Activated CD4-positive, alpha-beta memory T cell treated with anti-CD3 and anti-CD28 coated beads, Interleukin-2, amount 10 ng/mL, durations not matched to agents 7 days and 5 days (primary cell): ENCODE measurements at places on chromosomes 3 and 15.

- no peaks in the 10 kb centered on the region for H3K4me1 ChIP-seq
- no peaks in the 10 kb centered on the region for H3K36me3 ChIP-seq
- H3K4me3 ChIP-seq = no peak overlapping the region
- no peak overlapping the region for H3K27ac ChIP-seq
- H3K27me3 ChIP-seq = peaks cover 12% of the 10 kb centered on the region
- DNase-seq = no peak
Observed at GRCh38 chr15:78840661-78841375, 29.6 kb upstream of the ADAMTS7 start.

- no peak overlapping the region for H3K27ac ChIP-seq
- H3K4me1 ChIP-seq = peaks cover 9% of the 10 kb centered on the region
- H3K4me3 ChIP-seq = no peak overlapping the region
Observed at GRCh38 chr3:157438194-157438730, 1.6 kb downstream of the PTX3 start.

GRCh38 chr3:28915741-28916500 is 364.9 kb upstream of the RBMS3 start:
- H3K4me1 ChIP-seq = peaks cover 4% of the 10 kb centered on the region
- no peak for DNase-seq
- H3K36me3 ChIP-seq = no peaks in the 10 kb centered on the region

GRCh38 chr3:177916461-177916860 is 619.8 kb upstream of the KCNMB2 start:
- no peak for DNase-seq
- H3K4me1 ChIP-seq = no peaks in the 10 kb centered on the region
- H3K4me3 ChIP-seq = no peak overlapping the region
- H3K27ac ChIP-seq = no peak overlapping the region

DNA sequence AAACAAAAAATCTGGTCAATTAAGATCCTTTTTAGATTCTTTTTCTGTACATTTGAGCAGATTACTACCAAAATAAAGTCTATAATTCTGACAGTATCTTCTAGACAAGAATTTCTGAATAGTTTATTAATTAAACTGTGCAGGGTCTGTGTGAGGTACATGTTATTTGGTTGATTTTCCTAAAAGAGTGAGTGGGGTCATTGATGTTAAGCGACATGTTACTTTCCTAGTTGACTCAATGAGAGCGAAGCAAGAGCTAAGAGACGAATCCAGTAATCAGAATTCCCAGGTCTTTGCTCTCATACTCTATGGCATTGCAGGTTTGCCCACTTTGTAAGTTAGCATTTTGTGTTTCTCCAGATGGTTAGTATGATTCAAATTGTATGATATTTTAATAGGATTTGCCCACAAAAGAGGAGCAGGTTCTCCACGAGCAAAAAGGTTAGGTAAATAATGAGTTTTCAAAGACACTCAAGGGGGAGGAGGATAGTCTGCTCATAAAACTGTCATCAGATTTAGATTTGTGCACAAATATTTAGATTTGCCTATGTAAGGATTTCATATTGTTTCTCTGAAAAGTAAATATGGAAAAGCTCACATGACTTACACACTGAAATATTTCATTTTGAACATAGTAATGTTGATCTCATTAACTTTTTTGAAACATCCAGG is 217.2 kb upstream of the CGNL1 start:
- peaks cover 5% of the 10 kb centered on the region for H3K4me1 ChIP-seq
- DNase-seq = no peak
- no peaks in the 10 kb centered on the region for H3K27me3 ChIP-seq
- no peak overlapping the region for H3K4me3 ChIP-seq
- H3K27ac ChIP-seq = no peak overlapping the region

GRCh38 chr3:71565976-71566375 is 17.6 kb downstream of the FOXP1 start:
- no peaks in the 10 kb centered on the region for H3K27me3 ChIP-seq
- H3K4me3 ChIP-seq = no peak overlapping the region
- peaks cover 3% of the 10 kb centered on the region for H3K36me3 ChIP-seq
- H3K27ac ChIP-seq = no peak overlapping the region
- H3K4me1 ChIP-seq = peaks cover 2% of the 10 kb centered on the region

GRCh38 chr3:150710097-150710496 is 6.4 kb upstream of the ERICH6 start:
- H3K4me1 ChIP-seq = peaks cover 7% of the 10 kb centered on the region
- H3K27ac ChIP-seq = no peak overlapping the region
- H3K4me3 ChIP-seq = no peak overlapping the region
- peaks cover 17% of the 10 kb centered on the region for H3K27me3 ChIP-seq
- DNase-seq = no peak

DNA sequence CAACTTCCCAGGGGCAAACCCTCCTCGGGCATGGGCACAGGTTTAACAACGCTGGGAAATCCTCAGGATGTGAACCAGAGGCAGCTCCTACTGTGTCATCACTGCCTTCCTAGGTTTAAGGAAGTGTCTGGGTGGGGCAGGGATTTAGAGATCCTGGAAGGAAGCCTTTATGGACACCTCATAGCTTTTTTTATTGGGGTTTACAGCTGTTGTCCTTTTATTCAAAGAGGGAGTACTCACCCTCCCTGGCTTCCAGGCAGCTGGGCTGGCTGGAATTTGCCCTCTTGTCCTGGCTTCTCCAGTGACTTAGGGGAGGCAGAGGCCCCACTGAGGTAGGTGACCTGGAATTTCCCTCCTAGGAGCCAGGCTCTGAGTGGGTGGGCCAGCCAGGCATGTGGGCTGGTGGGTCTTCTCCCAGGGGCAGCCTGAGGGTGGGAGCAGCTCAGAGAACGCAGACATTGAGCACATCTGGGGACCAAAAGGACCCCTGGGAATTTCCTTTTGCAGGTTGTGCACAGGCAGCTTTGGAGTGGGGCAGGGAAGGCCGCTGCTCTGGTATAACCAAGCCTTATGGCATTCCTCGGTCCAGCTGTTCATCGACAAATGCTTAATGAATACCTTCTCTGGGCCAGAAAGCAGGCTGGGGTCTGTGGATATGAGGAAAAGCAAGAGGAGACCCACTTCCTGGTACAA is 13.5 kb upstream of the FAM3D start:
- peaks cover 26% of the 10 kb centered on the region for H3K27me3 ChIP-seq
- DNase-seq = no peak
- no peak overlapping the region for H3K27ac ChIP-seq
- no peaks in the 10 kb centered on the region for H3K36me3 ChIP-seq

- no peak overlapping the region for H3K27ac ChIP-seq
- no peaks in the 10 kb centered on the region for H3K36me3 ChIP-seq
- H3K4me3 ChIP-seq = no peak overlapping the region
- no peak for DNase-seq
Observed at GRCh38 chr3:63159764-63160163, 118.3 kb upstream of the SYNPR start.

GRCh38 chr15:87687523-87687870 is 569.0 kb downstream of the NTRK3 start:
- H3K27ac ChIP-seq = no peak overlapping the region
- no peak overlapping the region for H3K4me3 ChIP-seq
- no peak for DNase-seq

GRCh38 chr3:108099679-108100428 is 9.0 kb upstream of the CD47 start:
- peak overlapping the region; percentile 61 for H3K27ac ChIP-seq
- peak; percentile 38 for DNase-seq
- H3K4me3 ChIP-seq = no peak overlapping the region
- H3K4me1 ChIP-seq = peaks cover 26% of the 10 kb centered on the region
- no peaks in the 10 kb centered on the region for H3K36me3 ChIP-seq

GRCh38 chr3:53885239-53885638 is 3.3 kb upstream of the ACTR8 start:
- no peak for DNase-seq
- H3K4me3 ChIP-seq = no peak overlapping the region
- no peak overlapping the region for H3K27ac ChIP-seq

GRCh38 chr3:101340591-101340990 is 20.2 kb upstream of the IMPG2 start:
- no peak for DNase-seq
- H3K4me3 ChIP-seq = no peak overlapping the region
- H3K36me3 ChIP-seq = peaks cover 41% of the 10 kb centered on the region
- H3K27ac ChIP-seq = no peak overlapping the region

GRCh38 chr3:53457068-53457467 is 37.3 kb upstream of the CACNA1D start:
- H3K4me3 ChIP-seq = no peak overlapping the region
- peaks cover 21% of the 10 kb centered on the region for H3K27me3 ChIP-seq
- no peaks in the 10 kb centered on the region for H3K36me3 ChIP-seq

DNA sequence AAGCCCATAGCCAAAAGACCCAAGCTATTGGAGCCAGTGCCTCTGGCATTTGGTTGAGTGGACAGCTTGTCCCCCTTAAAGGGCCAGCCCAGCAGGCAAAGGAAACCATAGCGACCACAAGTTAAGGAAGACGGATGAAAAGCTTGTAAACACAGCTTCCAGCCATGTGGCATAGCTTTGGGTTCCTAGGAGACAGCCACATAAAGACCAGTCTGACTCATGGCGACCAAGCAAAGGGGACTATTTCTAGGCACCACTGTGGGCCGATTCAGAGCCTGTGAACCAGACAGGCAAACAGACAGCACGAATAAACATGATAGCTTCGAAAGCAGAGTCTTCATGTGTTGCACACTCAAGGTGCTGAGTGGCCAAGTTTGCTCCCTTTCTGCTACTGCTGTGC is 30.5 kb upstream of the SRGAP3 start:
- no peak overlapping the region for H3K4me3 ChIP-seq
- no peak overlapping the region for H3K27ac ChIP-seq
- DNase-seq = no peak
- no peaks in the 10 kb centered on the region for H3K36me3 ChIP-seq
- H3K4me1 ChIP-seq = no peaks in the 10 kb centered on the region

DNA sequence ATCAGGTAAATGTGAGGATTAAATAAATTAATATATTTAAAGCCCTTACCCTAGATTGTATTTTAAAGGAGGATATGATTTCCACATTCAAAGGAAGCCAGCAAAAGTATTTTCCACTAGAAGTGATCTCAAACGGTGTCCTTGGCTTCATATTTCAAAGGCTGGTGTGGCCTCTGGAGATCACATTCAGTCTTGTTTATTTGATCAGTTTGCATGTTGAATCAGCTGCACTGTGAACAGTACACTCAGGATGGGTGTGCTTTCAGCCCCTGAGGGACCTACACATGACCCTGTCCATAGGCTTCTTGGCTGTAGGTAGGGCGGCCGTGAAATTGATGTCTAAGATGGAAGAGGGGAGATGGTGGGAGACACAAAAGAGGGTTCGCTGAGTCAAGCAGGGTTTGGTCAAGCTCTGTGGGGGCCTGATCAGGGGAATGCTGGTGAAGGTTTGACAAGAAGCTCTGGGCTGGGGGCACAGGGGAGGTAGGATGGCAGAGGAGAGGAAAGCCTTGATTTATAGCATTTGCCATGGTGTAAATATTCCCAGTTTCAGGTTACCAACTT is 21.9 kb downstream of the CYP8B1 start:
- H3K36me3 ChIP-seq = no peaks in the 10 kb centered on the region
- no peak overlapping the region for H3K27ac ChIP-seq
- no peak overlapping the region for H3K4me3 ChIP-seq
- DNase-seq = no peak

DNA sequence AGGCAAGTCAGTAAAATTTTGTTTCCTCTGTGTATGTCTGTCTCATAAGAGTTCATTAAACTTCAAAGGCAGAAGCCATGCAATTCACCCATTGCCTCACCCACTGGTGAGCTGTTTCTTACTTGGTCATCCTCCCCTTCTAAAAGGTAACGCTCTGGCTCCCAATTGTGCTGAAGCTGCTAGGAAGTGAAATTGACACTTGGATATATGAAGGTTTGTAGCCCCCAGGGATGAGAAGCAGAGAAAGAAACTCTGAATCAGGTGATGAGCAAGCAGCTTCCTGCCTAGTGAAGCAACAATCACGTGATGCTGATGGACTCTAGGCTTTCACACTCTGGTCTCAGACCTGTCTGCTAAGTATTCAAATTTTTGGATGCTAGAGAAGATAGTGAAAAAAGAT is 70.7 kb downstream of the CD200R1L start:
- DNase-seq = no peak
- no peak overlapping the region for H3K4me3 ChIP-seq
- H3K27ac ChIP-seq = no peak overlapping the region

- peaks cover 21% of the 10 kb centered on the region for H3K4me1 ChIP-seq
- peak overlapping the region; percentile 2 for H3K27ac ChIP-seq
- no peak for DNase-seq
- H3K36me3 ChIP-seq = no peaks in the 10 kb centered on the region
- no peaks in the 10 kb centered on the region for H3K27me3 ChIP-seq
Observed at GRCh38 chr3:186540835-186541226, 3.3 kb downstream of the CRYGS start.

DNA sequence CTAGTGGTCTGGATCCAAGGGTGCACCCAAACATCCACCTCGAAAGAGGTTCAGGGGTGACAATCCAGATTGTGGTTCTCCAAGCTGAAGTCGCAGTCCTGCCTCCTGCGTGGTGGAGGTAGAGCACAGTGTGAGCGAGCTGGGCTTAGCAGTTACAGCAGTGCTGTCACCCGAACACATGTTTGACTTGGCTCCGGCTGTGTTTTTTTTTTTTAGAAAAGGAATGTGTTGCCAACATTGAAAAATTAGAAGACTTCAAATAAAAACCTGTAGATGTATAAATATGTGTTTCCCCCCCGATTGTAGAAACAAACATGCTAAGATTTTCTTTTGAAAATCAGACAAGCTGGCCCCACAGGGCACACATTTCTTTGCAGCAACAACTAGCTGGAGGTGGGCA is 530.8 kb downstream of the SHQ1 start:
- H3K27me3 ChIP-seq = no peaks in the 10 kb centered on the region
- H3K36me3 ChIP-seq = no peaks in the 10 kb centered on the region
- H3K27ac ChIP-seq = no peak overlapping the region
- peaks cover 3% of the 10 kb centered on the region for H3K4me1 ChIP-seq
- DNase-seq = no peak

DNA sequence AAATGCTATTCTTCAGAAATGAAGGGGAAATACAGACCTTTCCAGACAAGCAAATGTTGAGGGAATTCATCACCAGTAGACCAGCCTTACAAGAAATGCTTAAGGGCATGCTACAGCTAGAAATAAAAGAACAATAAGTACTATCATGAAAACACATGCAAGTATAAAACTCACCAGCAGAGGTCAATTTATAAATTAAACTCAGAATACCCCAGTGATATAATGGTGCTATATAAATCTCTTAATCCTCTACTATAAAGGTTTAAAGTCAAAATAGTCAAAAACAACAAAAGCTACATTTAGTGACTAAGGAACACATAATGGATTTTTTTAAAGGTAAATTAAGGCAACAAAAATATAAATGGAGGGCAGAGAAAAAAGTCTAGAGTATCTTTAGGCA is 142.5 kb downstream of the CPNE4 start:
- H3K36me3 ChIP-seq = no peaks in the 10 kb centered on the region
- DNase-seq = no peak
- no peak overlapping the region for H3K27ac ChIP-seq

GRCh38 chr3:60263191-60263590 is 988.1 kb downstream of the FHIT start:
- H3K4me1 ChIP-seq = no peaks in the 10 kb centered on the region
- H3K4me3 ChIP-seq = no peak overlapping the region
- DNase-seq = no peak
- H3K36me3 ChIP-seq = no peaks in the 10 kb centered on the region
- no peak overlapping the region for H3K27ac ChIP-seq
